ENCODE measurements at places on chromosomes 12 and 14.

DNA sequence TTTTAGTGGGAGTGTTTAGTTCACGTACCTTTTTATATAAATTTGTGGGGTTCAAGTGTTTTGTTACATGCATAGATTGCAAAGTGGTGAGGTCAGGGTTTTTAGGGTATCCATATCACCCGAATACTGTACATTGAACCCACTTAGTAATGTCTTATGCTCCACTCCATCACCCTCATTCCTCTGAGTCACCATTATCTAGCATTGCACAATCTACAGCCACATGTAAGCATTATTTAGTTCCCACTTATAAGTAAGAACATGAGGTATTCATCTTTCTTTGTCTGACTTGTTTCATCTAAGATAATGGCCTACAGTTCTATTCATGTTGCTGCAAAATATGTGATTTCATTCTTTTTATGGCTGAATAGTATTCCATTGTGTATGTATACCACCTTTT lies 583.7 kb upstream of the LRFN5 start:
- no peak for DNase-seq

DNA sequence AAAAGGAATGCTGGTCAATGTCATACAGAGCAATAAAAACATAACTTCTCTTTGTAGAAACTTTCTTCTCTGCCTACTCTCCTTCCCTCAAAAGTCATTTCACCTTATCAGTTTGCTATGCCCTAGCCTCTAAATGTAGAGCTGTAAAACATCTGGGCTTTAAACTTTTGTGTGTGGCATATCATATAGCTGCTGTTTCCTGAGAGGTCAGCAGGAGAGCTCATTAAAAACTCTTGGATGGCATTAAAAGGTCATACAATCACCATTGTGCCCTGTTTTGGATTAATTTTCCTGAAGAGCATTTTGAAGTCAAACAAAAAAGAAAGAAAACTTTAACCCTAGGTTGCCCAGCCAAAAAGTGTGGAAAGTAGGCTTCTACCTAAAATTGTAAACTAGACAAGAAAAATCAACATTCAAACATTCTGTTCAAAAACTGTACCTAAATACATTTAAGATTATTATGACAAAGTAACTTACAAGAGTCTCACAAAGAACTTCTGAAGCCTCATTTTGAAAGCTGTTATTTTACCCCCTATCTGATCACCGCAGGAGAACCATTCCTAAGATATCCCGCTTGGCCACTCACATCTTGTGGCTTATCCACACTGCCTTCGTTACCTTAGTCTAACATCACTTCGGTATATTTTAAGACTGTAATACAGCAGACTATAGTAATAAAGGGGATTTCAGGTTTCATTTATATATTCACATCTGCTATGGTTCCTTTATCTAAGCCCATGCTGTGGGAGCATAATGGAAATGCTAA lies 38.1 kb downstream of the TXNDC16 start:
- DNase-seq, result no peak

DNA sequence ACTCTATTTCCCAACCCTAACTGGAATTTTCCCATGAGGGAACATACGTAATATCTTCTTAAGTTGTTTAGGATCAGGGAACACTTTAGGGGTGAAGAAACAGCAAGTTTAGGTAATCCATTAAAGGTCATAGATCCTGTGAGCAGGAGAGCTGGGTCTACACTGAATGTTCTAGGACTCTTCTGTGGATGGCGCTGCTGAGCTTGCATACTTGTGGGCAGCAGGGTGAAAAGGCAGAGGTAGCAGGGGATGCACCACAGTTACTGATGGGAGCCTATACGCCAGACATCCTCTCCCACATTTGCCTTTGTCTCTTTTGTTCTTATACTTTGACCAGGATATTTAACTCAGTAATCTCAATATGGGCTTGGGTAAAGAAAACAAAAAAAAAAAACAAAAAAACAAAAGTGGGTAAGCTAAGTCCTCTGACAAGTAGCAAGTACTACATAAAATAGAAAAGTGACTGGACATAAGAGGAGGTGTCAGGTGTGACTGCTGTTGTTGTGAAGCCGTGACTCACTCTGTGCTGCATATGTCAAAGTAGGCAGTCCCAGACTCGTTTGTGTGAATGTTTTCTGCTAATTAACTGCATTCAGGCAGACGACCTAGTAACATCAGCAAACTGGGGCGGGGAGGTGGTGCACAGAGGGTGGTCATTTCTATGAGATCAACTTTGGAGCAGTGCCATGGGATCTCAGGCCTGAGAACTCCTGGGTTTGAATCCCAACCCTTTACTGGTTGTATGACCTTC lies 31.6 kb downstream of the NEUROD4 start:
- DNase-seq, result no peak

- no peak for DNase-seq
Measured at GRCh38 chr12:54583726-54584125, 4.7 kb downstream of the PPP1R1A start.

- no peak for DNase-seq
Measured at GRCh38 chr12:93302331-93303229, 75.1 kb upstream of the NUDT4 start.

GRCh38 chr12:6966351-6966750 lies 4.1 kb downstream of the PHB2 start:
- no peak for DNase-seq

DNA sequence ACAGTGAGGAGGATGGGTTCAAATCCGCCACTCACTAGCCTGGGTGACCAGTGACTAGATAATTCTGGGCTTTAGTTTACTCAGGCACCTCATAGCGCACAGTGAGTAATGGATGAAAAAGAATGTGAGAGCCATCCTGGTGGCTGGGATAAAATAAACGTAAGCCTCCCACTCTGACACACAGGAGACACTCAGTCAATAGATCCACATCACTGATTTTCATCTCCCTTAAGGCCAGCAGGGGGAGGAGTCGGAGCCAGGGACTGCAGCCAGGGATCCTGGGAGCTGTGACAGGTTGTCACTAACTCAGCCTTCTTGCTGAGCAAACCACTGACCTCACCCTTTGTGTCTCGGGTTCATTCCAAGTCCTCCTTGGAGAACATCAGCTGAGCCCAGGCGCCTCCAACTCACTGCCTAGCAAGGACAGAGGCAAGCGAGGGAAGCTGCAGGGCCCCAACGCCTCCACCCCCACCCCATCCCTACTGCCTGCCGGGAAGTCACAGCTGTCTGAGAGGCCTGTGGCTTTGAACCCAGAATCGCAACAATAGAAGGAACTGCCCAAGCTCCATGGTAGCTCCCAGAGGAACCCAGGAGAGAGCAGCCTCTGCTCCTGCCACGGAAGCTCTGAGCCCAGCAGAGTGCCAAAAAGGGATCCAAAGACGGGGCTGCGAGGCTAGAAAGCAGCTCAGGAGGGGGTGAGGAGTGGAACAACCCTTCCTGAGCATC lies 30.7 kb downstream of the PXN start:
- peak; percentile 86 for DNase-seq

DNA sequence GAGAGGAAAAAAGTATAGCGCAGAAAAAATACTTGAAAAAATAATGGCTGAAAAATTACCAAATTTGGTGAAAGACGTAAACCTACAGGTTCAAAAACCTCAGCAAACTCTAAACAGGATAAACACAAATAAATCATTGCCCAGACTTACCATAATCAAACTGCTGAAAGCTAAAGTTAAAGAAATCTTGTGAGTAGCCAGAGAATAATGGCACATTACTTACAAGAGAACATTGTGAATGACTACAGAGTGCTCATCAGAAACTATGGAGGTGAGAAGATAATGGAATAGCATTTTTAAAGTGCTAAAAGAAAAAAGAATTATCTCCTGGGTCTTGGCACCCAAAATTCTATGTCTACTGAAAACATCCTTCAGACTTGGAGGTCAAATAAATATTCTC lies 36.0 kb downstream of the ATF1 start:
- no peak for DNase-seq

- no peak for DNase-seq
Measured at GRCh38 chr12:51011955-51012354, 14.2 kb downstream of the SLC11A2 start.

DNA sequence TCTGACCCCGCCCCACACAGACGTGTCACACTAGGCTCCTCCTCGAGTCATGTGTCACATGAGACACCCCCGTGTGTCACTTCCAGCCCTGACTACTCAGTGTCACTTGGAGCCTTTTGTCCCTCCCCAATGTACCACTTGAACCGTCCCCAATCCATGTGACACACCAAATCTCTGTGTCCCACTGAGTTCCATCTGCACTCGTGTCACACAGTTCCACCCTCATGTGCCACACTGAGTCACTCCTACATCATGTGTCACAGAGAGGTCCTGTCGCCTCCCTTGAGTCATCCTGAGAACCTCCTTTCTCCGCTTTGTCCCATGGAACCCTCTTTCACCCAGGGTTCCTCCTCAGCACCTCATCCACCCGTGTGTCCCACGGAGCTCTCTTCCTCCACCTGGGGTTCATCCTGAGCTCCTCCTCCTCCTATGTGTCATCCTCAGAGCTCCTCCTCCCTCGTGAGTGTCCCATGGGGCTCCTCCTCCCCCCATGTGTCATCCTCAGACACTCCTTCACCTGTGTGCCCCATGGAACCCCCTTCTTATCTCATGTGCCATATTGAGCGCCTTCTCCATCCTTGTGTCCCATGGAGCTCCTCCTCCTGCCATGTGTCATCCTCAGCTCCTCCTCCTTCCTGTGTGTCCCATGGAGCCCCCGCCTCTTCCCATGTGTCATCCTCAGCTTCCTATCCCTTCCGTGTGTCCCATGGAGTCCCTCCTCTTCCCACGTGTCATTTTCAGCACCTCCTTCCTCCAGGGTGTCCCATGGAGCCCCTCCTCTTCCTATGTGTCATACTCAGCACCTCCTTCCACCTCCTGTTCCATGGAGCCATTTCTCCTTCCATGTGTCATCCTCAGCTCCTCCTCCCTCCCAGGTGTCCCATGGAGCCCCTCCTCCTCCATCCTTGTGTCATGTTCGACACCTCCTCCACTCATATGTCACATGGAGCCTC lies 32.0 kb downstream of the RTL1 start:
- DNase-seq, result no peak

DNA sequence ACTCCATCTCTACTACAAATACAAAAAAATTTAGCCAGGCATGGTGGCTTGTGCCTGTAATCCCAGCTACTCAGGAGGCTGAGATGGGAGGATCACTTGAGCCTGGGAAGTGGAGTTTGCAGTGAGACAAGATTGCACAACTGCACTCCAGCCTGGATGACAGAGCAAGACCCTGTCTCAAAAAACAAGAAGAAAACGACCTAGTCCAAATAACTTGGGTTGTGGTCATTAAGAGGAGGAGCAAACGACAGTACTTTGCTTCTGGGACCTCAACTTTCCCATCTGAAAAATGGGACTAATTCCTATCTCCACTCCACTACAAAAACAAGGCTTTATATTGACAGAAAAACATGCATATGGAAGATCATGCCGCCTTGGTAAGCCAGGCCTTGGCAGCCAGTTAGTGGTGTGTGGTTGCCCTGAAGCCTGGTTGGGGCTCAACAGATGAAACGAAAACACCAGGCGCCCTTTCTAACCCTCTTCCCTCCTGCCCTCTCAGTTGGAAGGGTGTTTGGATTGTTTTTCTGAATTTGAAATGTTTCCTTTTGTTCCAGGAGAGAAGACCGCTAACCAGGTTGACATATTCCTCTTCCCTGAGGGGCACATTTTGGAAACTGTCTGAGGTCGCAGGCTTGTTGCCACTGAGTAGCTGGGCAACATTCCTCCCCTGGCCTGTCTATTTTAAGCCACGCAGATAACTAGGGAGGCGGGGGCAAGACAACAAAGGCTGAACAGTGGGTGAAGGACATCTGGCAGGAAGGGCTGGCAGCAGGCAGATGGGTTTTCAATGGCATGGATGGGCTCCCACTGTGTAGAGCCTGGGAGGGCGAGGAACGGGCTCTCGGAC lies 13.7 kb upstream of the VPS37B start:
- DNase-seq, result no peak

GRCh38 chr12:6613776-6614512 lies 6.8 kb upstream of the CHD4 start:
- DNase-seq, result peak; percentile 94

- peak; percentile 67 for DNase-seq
Measured at GRCh38 chr14:67704484-67705089, 2.9 kb downstream of the RDH12 start.

- no peak for DNase-seq
Measured at GRCh38 chr12:46608431-46609272, 217.1 kb downstream of the SLC38A4 start.

GRCh38 chr12:55696796-55697462 lies 10.8 kb downstream of the ITGA7 start:
- no peak for DNase-seq

DNA sequence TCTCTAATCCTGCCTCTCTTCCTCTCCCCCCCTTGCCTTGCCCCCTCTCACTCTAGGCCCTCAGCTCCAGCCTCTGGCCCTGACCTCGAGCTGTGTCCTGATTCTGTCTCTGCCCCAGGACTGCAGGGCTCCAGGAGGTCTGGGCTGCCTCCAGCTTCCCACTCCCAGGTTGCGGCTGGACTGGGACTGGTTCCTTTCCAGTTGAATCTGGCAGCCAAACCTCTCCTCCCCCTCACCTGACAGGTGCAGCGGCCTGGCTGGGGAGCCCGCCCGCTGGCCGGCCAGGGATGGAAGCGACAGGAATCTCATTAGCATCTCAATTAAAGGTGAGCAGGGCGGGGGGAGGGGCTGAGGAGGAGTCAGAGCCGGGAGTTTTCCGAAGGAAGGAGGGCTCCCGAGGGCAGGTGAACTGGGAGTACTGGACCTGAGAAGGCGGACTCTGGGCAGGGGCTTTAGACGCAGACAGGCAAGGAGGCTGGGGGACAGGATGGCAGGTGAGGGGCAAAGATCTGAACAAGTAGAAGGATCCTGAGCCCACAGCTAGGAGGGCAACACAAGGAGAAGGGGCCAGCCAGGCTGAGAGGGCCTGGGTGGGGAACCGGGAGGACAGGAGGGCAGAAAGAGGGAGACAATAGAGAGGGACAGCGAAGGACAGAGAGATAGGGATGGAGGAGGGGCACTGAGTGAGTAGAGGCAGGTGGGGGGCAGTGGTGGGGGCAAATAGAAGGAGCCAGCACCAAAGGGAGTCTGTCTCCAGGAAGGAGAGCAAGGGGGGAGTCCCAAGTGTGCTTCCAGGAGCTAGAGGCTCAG lies at the start of gene SCNN1A:
Gene SCNN1A (minus strand): TSS at position 295 of the 810 bp plus-strand sequence. CDS start 780 bp downstream, outside the sequence.
- peak; percentile 68 for DNase-seq

DNA sequence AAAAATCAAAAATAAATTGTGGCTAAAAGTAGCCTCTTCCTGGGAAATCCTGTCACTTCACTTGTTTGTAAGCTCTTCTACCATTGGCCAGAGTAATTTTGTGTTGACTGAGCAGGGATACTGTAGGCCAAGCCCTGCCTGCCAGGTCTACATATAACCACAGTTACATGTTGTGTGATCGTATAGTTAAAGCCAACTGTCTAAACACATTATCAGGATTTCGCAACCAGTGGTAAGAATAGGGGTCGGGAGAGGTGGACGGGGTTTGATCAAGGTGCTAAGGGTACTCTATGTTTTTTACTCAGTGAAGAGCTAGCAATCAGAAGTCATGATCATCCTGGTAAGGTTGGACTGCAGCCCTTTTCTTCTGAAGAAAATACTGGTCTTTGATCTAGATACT lies 13.4 kb downstream of the ANKRD13A start:
- no peak for DNase-seq

GRCh38 chr14:104121142-104121541 lies 17.2 kb upstream of the KIF26A start:
- no peak for DNase-seq

DNA sequence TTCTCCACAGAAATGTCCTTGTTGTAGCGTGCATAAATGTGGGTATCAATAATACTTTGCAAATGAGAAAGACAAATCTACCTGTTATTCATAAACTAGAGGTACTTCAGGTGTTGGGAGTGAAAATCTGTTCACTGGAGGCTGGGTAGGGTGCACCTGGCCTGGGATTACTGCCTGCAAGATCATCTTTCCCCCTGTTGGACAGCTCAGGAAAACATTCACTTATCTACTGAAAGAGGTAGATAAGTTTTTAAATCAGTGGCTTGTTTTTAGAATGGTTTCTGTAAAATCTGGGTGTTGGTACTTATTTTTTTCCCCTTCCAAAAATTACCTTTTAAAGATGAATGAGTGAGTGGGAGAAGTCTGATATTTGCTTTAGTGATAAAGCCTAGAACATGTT lies 95.6 kb downstream of the DIP2B start:
- no peak for DNase-seq
